ENCODE measurements at places on chromosomes 1 and 21.

DNA sequence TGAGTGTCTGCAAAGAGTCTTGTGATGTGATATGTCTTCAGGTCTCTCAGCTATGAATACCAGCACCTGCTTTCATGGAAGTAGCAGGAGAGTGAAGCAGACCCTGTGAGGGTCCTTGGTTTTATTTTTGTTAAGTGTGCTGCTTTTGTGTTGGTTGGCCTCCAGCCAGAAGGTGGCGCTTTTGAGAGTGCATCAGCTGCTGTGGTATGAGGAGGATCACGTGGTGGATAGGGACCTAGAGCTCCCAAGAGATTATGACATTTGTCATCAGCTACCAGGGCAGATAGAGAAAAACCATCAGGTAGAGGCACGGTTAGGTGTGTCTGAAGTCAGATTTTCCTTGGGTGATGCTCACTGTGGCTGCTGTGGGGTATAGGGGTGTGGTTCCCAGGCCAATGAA, 1232.1 kb downstream of the MRPL39 start:
- DNase-seq, result no peak

GRCh38 chr1:174060090-174060489, 37.9 kb upstream of the RC3H1 start:
- DNase-seq, result no peak

- DNase-seq, result peak; percentile 81
Measured at GRCh38 chr1:206472454-206472853, 2.2 kb downstream of the IKBKE start.

DNA sequence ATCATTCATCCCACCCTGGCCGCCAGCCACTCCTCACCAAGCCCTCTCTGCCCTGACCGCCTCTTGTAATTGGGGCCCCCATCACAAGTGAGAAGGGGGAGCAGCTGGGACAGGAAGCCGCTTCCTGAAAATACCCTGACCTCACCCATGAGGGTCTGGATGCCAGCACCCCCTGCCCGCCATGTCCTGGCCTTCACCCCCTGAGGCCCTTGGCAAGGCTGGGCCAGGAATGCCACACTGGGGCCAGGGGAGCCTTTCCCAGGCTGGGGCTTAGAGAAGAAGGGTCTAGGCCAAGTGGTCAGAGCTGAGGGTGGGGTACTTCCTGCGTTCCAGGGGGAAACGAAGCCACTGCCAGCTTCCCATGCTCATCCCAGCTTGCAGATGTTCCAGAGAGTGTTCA, 60.5 kb downstream of the TAS1R2 start:
- DNase-seq, result no peak

- DNase-seq, result no peak
Measured at GRCh38 chr1:160056648-160057169, 13.3 kb downstream of the KCNJ10 start.

DNA sequence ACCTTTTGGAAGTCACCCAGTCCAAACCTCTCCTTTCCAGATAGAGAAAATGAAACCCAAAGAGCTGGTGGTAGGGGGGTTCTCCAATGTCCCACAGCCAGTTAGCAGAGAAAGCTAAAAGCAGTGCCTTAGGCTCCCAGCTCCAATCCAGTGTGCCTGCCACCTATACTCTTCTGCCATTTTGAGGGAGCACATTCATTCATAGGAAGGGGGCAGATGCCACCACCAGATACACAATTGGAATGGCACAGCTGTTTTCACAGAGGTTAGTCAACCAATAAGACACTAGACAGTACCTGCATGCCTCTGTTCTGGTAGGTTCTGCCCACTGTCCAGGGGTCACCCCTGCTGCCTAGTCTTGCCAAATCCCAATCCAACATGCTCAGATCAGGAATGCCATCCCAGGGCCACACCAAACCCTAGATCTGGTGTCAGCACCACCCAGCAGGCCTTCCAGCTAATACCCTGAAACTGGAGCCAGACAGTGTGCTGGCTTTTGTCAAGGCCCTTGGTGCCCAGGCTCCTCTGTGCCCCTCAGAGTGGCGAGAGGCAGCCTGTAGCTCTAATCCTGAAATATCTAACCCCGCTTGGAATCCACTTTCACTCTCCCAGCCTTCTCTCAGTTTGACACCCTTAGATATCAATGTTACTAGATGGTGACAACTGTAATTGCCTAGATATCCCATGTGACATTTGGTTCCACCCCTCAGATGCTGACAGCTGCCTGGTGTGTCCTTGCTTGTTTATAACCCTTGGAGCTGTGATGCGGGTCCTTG, 178.6 kb downstream of the TGFBR3 start:
- DNase-seq, result no peak

DNA sequence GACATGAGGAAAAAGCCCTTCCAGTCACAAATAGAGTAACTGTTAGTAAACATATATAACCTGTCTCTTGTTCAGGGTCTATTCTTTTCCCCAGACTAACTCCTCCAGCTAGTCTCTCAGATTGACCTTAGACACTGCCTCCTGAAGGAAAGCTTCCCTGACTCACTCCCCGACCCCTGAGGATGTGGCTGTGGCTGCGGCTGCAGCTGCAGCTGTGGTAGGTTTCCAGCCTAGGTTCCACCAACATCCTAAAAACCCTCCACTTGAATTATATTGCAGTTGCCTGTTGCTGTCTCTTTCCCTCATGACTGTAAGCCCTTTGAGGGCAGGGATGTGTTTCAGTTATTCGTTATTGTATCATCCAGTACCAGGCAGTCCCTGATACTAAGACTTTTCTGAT, 132.9 kb upstream of the C1orf21 start:
- no peak for DNase-seq

- DNase-seq, result no peak
Measured at GRCh38 chr1:109133002-109133706, 19.2 kb downstream of the ELAPOR1 start.

DNA sequence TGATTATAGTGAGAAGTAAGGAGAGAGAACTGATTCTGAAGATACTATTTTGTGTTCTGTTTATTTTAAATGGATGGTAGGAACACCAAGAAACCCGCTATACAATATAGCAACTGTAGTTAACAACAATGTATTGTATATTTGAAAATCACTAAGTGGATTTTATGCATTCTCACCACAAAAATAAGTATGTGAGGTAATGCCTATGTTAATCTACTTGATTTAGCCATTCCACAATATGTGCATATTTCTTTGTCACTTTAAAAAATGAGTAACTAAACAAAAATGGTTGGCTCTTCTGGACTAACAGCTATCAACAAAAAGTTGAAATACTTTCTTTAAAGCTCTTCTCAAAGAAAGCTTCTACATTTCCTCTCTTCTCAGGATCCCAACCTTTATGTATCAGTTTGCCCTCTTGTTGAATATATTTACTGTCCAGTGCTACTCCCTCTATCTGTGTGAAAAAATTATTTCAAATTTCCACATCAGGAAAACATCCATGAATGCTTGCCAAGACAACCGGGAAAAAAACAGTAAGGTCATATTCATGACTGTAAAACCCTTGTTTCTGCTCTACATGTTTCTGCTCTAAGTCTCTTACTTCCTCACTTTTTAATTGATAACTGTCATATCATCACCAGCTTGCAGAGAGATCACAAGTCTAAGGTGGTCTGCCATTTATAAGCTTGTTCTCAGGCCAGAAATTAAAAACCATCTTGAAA, 27.0 kb downstream of the CLCA4 start:
- no peak for DNase-seq

DNA sequence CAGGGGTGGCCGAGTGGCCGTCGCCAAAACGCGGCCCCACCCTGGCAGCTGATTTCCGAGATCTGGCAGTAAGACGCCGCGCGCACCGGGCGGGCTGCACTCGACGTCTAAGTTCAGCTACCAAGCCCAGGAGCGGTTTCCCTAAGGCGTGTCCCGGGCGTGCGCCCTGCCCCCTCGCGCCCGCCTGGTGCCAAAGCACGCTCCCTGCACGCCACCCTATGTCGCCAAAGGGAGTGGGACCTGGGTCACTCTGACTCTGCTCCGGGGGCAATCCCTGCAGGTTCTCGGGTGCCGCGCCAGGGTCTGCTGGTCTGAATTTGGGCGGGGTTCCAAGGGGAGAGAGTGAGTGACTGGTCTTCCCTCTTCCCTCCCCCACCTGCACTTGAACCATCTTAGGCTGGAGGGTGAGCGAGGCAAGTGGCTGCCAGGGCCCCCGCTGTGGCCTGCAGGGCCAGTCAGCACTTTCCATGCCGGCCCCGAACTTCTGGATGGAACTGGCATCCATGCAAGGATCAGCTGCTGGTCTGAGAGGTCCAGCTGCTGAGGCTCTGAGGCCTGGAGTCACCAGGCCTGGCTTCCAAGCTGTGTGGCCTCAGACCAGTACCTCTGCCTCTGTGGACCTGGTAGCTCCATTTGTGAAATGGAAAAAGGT, at the start of gene LRRC38:
TSS of gene LRRC38 (minus strand) at position 109 of the 652 bp plus-strand sequence. CDS start 410 bp downstream, outside the sequence.
- DNase-seq, result no peak
